ENCODE measurements at places on chromosomes 6 and 20.
A peak's percentile ranks its signal among the peaks of the same experiment; 100 is the strongest.

DNA sequence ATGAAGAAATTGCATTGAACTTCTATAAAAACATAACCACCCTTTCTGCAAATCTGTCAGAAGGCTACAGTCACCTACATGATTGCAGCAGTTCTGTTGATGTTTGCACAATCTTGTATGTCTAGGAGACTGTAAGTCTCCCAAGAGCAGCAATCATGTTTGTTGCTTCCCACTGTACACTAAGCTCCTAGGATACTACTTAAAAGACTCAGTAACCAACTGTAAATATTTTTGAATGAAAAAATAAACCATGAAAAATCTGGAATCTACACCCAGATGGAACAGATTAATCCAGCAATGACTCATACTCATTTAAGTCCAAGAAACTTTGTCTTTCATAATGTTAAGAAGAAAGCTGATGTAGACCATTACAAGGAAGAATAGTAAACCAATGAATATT is 168.5 kb upstream of the ATXN1 start:
- DNase-seq, result no peak

GRCh38 chr20:20824924-20825584 is 112.6 kb upstream of the RALGAPA2 start:
- no peak for DNase-seq

GRCh38 chr6:41568585-41569384 is 22.6 kb downstream of the FOXP4 start:
- no peak for DNase-seq

DNA sequence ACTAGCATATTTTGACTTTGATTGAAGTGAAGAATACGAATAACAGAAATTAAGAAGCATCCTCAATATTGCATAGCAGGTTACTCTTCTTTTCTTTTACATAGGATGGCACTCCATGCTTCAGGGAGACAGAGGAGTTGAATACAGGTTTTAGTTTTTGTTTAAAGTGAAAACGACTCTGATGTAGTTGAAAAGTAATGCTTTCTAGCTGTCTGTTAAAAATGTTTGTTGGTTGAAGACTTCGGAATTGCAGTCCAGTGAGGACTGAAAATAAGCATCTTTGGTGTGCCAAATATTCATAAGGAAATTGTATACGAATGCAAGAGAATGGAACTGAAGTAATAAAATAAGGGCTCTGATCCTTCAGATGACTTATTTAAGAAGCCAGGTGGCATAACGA is 618 bp upstream of the SLC16A10 start:
- no peak for DNase-seq

DNA sequence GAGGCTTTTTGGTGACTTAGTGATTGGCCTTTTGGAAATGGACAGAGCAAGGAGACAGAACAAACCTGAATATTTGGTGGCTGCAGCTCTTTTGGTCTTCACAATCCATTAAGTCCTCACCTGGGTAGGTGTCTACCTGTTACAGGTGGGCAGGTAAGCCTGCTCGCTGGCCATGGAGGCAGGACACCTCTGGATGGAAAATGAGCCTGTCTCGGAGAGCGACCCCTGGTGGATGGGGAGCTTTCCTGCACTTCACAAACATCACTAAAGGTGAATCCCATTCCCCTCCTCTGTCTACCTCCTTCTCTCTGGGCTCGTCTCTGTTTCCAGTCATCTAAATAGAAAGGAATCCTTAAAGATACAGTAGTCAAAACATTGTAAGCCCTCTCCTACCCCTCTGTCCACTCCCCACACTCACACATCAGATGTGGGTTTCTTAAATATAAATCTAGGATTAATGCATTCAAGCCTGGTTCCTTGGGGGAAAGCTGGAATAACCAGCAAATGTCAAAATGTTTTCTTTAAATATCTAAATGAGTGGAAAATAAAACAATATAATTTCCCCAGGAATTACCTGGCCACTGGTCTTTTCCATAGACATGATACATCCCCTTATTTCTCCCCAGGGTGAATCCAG is 304.9 kb downstream of the CDH26 start:
- DNase-seq, result no peak

DNA sequence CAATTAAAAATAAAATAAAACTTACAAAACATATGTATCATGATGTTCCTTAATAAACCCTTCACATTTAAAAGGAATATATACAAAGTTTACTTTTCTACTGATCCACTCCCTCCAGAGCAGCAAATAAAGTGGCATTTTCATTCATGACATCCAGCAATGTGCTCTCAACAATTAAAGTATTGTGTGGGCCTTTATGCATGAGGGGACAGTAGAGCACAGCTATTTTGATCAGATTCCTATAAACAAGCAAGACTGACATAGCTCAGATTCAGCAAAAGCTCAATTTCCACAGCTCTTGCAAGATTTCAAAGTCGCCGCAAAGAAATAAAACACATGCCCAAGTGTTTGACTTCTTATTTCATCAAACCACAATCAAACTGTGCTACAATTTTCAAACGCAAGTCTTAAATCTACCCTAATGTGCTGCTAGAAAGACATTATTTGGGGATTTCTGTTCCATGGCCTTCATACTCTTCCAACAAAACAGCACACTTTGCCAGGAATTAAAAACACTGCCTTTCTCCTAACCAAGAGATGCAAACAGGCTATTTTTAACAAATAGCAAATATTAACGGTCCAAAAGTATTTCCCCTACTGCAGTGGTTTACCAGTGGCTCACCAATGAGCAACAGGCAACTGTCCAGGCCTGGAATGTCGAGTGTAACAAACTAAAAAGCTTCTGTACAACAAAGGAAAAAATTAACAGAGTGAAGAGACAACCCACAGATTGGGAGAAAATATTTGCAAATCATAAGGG is 52.3 kb downstream of the MBOAT1 start:
- DNase-seq, result no peak

- no peak for DNase-seq
These were observed 690.6 kb downstream of the EPM2A start for GRCh38 chr6:145044641-145045246.

GRCh38 chr6:135147637-135148592 is 33.2 kb upstream of the MYB start:
- DNase-seq, result no peak

DNA sequence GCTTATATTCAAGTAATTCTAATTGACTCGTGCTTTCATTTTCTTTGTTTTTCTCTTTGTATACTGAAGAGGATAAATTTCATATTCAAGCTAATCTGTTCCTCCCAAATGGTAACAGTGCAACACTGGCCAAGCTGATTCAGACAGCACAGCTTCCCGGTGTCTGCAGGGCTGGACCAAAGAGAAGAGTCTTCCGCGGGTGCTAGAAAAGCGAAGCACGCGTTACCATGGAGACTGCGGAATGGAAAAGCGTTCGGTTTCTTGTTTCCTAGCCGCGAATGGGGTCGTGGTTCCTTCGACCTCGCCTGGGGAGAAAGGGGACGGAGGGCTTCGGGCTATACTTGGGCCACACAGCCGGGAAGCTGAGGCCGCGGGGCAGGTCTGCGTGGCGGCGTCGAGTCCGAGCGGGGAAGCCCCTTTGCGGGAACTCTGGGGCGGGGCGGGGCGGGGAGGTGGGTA is 6.2 kb upstream of the ZNF311 start:
- DNase-seq, result no peak

GRCh38 chr6:18551228-18551627 is 164.1 kb downstream of the RNF144B start:
- no peak for DNase-seq

DNA sequence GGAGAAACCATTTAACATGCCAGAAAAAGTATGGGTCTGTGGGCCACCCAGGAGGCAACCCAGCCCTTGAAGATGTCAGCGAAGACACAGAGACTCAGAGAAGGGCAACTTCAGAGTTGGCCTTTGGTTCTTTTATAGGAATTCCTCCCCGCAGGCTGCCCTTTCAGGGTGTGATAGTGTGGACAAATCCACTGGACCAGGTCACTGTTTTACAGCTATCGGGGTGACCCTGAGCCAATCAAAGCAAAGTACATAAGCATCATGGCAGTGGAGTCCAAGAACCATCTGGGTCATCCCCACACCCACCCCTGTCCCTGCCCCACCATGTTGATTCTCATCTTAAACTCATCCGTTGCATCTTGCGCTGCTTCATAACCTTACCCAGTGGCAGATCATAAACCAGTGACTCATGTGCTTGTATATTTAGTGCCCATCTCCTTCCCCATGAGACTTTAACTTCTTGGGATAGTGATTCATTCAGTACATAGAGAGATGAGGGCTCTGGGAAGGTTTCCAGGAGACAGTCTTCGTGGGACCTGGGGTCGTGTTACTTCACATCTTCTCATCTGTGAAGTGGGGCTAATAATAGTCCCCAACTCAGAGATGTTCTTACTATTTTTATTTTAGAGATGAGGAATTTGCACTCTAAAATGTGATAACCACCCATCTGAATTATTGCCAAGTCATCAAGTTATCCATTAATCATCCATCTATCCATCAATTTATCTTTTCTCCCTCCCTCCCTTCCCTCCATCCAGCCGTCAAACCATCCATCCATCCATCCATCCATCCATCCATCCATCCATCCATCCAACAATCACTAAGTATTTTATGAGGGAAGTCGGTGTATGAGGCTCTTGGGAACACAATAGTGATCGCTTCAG is 51.0 kb downstream of the EDN3 start:
- DNase-seq, result no peak

GRCh38 chr20:33554914-33555420 is 65.1 kb downstream of the CBFA2T2 start:
- peak; percentile 95 for DNase-seq

- no peak for DNase-seq
These were observed 12.2 kb downstream of the NFKBIL1 start for GRCh38 chr6:31559606-31559957.

DNA sequence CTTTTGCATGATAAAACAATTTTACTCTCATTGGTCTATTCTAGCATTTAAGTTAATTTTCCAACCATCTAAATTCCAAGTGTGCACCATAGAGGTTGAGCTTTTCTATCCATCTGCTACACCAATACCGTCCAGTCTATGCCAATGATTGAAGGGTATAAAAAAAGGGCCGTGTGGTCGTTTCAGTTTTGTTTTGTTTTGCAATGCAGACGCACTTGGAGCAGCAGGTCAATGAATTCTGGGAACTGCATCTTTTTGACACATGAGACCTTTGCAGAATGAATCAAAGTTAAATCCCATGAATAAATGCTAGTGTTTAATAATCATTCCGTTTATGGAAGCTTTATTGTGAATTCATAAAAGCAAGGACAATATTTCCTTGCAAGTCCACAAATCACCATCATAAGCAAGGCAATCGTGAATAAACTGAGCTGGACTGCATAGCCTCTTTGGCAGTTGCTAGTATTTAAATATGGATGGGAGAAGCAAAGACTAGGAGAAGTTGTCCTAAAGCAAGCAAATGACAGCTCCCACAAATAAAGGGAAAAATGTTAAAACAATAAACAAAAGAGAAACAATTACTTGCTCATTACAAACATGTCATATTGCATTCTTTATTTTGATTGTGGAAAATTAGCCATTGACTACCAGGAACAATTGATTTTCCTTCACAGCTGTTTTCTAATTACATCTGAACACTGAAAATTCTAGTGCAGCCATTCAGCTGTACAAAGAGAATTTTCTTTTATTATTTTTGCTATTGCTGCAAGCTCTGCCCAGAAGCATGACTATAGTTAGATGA is 649.7 kb upstream of the GJE1 start:
- peak; percentile 4 for DNase-seq

DNA sequence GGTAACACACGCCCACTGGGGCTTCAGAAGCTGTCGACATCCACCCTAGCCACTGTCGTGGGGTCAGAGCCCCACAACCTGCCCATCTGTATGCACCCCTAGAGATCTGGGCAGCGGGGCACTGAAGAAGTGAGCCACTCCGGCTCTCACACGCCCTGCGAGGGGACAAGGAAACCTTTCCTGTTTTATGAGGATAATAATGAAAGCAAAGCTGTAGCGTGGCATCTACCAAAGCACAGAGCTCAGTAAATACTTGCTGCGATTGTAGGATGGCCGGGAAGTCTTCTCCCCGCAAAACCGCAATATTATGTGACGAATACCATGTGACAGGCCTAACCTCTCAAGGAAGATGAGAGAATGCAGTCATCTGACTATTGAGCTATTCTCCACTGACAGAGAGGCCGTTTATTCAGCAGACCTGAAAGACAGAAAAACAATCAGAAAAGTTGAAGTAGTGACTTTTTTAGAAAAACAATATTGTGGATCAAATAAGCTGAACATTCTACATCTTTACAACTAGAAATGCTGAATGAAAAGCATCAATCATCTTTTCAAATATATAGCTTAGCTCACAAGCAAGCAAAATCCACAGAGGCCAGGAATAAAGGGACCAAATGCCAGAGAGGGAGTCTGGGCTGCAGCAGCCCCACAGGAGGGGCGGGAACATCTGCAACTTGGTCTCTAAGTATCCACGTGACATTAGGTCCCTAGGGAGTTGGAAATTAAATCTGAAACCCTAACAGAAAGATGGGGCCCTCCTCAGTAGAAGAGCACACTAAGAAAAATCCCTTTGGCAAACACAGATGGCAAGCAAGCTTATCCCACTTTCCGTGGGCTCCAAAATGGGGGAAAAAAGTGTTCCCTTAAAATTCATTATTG is 207.8 kb downstream of the TTLL2 start:
- DNase-seq, result no peak

DNA sequence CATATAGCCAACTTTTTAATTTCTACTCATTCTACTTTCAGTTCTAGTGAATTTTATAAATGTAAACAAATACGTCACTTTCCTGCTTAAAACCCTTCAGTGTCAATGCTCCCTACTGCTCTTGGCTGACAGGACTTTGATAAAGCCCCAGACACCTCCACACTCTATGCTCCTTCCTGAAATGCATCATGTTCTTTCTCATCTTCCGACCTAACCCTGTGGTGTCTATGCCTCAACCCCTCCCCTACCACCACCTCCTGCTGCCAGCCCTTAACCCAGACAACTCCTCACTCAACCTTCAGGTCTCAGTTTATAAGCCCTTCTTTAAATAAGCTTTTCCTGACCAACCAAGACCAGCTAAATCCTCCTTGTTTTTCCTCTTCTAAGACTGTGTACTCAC is 19.1 kb downstream of the TLDC2 start:
- no peak for DNase-seq

DNA sequence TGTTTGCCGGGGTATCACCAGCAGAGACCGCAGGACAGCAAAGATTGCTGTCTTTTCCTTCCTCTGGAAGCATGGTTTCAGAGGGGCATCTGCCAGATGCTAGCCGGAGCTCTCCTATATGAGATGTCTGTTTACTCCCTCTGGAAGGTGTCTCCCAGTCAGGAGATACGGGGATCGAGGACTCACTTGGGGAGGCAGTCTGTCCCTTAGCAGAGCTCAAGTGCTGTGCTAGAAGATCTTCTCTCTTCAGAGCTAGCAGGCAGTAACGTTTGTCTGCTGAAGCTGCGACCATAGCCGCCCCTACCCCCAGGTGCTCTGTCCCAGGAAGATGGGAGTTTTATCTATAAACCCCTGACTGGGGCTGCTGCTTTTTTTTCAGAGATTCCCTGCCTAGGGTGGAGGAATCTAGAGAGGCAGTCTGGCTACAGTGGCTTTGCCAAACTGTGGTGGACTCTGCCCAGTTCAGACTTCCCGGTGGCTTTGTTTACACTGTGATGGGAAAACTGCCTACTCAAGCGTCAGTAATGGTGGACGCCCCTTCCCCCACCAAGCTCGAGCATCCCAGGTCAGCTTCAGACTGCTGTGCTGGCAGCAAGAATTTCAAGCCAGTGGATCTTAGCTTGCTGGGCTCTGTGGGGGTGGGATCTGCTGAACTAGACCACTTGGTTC is 133.0 kb upstream of the FLRT3 start:
- no peak for DNase-seq

- no peak for DNase-seq
These were observed 463.0 kb downstream of the CDKAL1 start for GRCh38 chr6:20997143-20997769.

Measured in NCI-H1694 treated with DMSO at 0.1 percent for 48 hours (cell line).